ENCODE measurements at places on chromosomes 1 and 21.

- no peak for DNase-seq
Measured at GRCh38 chr1:72845381-72845780, 563.0 kb upstream of the NEGR1 start.

GRCh38 chr1:40067851-40068250, 27.3 kb downstream of the CAP1 start:
- no peak for DNase-seq

GRCh38 chr1:209787551-209787950, 3.2 kb upstream of the C1orf74 start:
- peak; percentile 58 for DNase-seq

- DNase-seq = no peak
Measured at GRCh38 chr1:229406798-229407197, 27.1 kb downstream of the ACTA1 start.

GRCh38 chr1:87305151-87305550, 23.5 kb upstream of the LMO4 start:
- DNase-seq = no peak

DNA sequence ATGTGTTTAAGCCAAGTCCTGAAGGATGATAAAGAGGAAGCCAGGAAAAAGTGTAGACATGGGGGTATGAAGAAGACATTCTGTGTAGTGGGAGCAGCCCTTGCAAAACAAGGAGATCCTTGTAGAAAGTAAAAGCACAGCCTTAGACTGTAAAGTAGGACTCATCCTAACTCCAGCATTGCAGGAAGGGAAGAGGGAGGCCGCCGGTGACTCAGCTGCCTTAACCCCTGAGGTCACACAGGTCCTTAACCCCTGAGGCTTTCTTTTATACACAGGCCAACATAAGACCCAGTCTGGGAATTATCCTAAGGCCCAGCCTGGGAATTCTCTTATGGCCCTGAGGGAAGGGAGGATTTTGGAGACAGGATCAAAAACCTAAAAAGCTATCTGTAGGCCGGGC, 18.0 kb downstream of the PGM1 start:
- no peak for DNase-seq

Data from heart right ventricle (tissue), 16 donors.